ENCODE measurements at places on chromosomes 7 and 10.

DNA sequence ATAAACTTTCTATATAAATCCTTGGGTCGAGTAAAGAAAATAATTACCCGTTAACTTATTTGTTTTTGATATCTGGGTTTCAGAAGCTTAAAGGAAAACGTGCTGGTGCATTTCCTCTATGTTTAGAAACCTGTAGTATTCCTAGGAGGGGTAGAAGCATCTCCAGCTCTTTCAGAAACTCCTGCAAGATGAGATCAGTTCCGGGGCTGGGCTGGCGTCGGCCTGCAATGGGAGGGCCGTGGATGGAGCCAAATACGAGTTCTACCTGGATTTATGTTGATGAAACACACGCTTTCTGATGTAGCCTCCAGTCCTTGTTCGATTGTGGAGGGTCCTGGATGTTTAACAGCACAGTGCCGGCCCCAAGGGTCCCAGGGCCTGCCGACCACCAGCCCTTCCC lies 35.8 kb upstream of the DIP2C start:
- DNase-seq = no peak

DNA sequence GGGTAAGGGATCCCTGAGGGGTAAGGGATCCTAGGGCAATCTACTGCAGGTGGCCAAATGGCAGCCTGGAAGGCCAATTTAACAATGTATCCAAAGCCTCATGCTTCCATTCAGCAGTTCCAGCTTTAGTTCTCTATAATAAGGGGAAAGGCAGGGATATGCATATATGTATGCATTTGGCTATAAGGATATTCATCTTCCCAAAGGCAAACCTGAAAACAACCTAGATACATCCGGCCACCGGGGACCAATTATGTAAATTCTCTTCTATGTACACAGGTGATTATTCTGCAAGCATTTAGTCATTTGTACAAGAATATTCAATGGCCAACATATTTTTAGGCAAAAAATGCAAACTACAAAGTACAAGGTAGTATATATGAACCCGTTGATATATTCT lies 26.7 kb downstream of the PSAP start:
- no peak for DNase-seq

DNA sequence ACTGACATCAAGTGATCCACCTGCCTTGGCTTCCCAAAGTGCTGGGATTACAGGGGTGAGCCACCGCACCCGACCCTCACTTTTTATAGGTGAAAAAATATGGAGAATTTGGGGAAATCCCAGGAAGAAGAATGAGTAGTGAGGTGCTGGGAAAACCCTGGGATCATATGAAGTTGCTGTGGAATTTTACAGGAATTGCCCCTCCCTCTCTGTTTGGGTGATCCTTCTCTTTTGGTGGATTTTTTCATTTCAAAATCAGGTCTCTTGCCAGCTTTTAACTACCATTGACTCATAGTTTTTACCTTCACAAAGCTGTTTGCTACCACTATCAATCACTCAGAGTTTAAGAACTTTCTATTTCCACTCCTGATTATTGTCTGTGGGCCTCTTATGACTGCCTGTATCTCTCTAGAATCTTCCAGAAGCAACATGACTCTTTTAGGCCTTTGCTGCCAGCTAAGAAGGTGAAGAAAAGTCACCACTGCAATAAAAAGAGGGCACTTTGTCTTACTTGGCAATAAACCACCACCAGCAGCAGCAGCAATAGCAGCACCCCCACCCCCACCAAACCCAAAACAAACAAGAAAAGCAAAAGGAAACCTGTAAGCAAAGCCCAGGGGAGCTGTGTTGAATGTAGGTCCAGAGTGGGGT lies 4.0 kb upstream of the GIMAP8 start:
- no peak for DNase-seq

- no peak for DNase-seq
Measured at GRCh38 chr10:54800741-54801421, at the start of gene PCDH15. Gene PCDH15, minus strand, starts transcription at chr10:54801231. Its CDS starts 136,969 bp downstream, at chr10:54664262.

DNA sequence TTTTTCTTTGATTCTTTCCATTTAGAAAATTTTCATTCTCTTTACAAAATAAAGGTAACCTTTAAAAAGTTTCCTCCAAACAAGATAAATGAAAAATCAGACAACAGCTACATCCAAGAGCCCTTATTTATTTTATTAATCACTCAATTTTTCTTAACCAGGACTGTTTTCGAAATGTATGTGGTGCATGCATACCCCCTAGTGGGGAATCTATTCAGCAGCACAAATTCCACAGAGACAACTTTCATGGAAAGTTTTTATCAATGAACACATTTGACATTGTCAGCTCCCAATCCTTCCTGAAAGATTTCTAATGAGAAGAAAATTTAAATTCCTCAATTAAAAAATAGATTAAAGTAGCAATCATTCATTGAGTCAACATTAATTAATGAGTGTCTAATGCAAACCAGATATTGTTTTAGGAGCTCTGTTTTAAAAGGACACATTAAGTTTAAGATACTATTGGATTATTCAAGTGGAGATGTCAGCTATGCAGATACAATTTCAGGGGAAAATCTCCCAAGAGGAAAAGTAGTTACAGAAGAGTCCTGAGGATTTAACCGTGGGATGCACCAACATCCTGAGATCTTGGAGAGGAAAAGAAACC lies 5.2 kb upstream of the HTR7 start:
- DNase-seq = no peak

GRCh38 chr7:27846388-27846787 lies 106.4 kb downstream of the TAX1BP1 start:
- no peak for DNase-seq

- DNase-seq = no peak
Measured at GRCh38 chr10:100163704-100164621, 21.9 kb downstream of the ERLIN1 start.

DNA sequence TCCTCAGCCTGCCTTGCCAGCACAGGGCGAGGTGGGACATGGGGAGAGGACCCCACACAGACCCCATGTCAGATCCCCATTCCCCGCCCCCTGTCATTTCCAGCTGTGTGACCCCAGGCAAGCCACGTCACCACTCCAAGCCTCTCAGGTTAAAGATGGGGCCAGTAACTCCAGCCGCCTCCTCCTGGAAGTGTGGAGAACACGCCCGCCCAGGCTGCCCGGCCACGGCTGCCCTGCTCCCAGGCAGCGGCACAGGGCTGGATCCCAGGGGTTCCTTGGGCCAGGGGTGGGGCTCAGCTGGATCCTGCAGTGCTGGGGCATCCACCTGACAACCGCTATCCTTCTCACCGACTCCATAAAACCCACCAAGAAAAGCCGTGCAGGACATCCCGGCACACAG lies 86.1 kb downstream of the PDGFA start:
- no peak for DNase-seq

DNA sequence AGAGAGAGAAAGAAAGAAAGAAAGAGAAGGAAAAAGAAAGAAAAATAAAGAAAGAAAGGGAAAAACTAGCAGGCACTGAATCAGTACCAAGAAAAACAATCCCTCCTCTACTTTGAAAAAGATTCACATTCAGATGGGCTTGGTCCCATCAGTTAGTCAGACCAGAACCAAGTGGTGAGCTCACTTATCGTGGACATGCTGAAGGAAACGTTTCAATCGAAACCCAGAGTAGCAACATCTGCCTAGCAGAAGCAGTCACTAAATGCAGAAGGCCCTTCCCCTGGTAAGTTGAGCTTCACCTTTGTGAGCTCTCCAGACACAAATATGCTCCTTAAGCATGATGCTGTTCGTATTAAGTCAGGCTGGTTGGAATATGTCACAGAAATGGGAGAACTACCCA lies 167.7 kb downstream of the TRIL start:
- no peak for DNase-seq

- DNase-seq = no peak
Measured at GRCh38 chr7:38506756-38507155, 124.4 kb downstream of the AMPH start.

DNA sequence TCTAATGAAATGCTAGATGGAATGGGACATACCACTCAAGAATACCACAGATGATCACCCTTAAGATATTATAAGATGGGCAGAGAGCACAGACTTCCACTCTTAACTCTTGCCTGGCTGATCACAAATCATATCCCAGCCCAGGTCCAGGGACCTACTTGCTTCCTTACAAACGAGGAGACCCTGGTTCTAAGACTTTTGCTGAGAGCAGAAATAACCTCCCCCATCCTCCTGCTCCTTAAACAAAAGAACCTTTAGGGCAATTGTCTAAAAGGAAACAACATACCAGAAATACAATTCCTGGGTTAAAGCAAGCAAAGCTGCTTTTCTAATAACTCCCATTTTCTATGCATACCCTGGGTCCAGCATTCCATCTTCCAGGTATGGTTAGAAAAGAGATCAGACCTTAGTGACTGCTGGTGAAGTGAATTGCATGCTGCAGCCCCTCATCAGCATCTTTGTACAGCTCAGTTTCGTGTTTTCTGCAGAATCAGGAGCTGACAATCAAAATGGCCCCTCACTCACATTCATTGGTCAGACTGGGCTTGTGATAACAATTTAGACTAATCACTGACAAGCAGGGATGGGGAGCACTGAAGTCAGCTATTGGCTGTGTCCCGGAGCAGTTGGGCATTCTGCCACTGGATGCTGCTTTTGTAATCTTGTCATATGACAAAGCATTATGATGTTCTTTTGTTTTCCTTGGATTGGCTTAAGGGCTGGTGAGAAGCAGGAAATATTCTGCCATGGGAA lies 14.6 kb downstream of the IFIT3 start:
- no peak for DNase-seq

GRCh38 chr10:91006001-91006751 lies 85.3 kb upstream of the ANKRD1 start:
- peak; percentile 31 for DNase-seq

GRCh38 chr10:72041491-72041890 lies 46.9 kb downstream of the SPOCK2 start:
- DNase-seq = no peak

DNA sequence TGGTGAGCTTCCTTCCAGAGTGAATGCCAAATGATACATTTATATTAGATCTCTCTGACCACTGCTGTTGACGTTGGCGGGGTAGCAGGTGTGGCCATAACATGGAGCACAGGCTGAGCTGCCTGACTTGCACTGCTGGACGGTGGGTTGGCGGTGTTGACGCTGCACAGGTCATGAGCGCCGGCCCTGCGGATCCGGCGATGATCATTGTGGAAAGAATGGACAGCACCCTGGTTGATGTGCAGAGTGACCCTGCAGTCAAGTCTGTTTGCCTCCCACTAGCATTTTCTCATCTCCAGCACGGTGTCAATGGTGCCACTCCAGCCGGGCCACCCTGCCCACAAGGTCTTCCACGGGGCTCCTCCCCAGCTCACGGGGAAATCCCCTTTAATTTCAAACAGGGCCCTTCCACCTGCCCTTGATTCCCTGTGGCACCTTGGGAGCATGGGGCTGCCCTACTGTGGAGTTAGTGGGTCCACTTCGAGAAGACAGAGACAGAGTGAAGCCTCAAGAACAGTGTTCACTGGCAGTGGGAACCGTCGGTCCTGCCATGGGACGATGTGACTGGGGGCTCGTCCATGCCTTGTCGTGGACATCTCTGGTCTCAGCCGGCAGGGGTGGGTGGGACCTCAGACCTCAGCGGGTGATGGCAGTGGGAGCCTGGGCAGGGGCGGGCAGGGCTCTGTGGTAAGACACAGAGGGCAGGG lies 613.5 kb downstream of the PTPRN2 start:
- DNase-seq = no peak

DNA sequence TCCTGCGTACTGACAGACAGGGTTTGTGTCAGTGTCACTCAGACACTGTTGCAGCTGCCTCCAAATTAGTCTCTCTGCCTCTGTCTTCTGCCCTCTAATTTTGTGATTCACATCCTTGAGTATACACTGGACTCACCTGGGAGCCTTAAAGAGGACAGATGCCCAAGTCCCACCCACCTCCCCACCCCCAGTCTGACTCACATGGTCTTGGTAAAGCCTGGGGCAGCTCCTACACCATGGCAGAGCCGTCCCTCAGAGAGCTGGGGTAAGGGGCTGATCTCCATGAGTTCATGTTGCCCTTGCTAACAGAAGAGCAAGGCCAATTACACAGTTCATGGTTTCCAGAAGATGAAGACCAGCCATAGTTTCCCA lies 197.6 kb upstream of the STK17A start:
- no peak for DNase-seq

- no peak for DNase-seq
Measured at GRCh38 chr10:17022466-17022825, 107.2 kb downstream of the CUBN start.

DNA sequence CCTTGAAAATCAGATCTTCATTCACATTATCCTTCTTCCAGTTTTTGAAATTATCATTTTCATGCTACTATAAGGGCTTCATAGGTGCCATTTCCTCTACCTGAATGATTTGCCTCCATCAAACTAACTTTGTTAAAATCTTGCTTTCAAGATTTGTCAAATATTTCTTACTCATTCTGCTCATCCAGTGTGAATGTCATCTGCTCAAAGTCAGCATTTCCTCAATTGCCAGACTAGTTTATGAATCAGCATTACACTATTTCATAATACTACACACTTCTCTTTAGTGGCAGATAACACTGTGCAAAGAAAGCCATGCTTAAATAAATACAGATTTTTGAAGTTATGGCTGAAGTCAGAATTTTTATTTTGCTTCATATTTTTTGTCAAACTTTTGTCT lies 21.3 kb upstream of the LIPF start:
- DNase-seq = no peak

DNA sequence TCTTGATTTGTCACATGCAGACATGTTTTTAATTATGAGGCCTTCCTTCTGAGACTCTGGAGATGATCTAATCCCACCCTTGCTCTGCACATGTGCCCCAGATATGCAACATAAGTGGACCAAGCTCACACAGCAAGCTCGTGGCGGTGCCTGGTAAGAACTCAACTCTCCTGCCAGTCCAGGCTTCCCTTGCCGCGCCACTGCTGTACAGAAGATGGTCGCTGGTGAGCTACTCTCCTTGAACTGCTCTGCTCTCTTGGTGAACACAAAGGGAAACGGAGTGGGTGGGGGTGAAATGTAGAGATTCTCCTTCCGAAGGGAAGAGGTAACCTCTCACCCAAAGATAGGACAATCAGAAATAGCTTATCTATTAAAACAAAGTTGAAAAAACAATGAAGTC lies 25.7 kb downstream of the MYOF start:
- no peak for DNase-seq

GRCh38 chr7:106047818-106048705 lies 64.0 kb downstream of the SYPL1 start:
- no peak for DNase-seq

GRCh38 chr10:121448766-121449421 lies 149.3 kb downstream of the FGFR2 start:
- no peak for DNase-seq

DNA sequence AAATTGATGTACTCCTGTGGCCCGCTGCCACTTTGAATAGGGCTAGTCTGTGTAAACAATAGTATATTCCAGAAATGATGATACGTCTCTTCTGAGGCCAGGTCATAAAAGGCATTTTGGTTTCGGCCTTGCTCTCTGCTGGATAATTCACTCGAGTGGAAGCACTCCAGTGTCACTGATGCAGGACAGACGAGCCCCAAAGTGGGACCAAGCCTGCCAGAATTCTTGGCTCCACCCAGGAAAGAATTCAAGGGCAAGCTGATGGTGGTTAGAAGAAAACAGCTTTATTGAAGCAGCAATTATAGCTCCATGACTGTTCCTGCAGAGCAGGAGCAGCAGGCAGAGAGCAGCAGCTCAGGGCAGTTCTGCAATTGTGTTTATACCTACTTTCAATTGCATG lies 717.6 kb downstream of the GRM8 start:
- DNase-seq = no peak

GRCh38 chr10:100490531-100490930 lies 27.7 kb downstream of the WNT8B start:
- no peak for DNase-seq

- no peak for DNase-seq
Measured at GRCh38 chr7:151608031-151608551, 88.4 kb upstream of the RHEB start.
